Aorta (tissue), 5 donors: ENCODE measurements at places on chromosomes 3 and 15. TPM values are rescaled to one million over a fixed set of nuclear protein-coding genes. Genes with fewer than 3 reads are reported as not detected.

DNA sequence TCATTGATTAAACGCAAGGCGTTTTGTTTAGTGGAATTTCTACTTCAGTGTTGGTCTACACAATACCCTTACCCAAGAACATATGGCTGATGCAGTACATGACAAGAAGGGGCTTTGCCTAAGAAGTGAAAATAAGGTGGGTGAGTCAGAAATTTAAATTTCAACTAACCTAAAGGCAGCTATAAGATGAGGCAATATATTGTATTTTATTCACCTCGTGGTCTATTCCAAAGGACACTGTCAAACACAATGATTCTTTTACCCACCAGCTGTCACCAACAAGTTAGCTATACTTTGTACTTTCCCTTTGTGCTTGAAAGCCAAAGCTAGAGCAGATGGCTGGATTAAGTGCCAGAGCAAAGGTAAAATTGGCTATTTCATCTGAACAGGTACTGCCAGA is 10.9 kb upstream of the SETMAR start:
- H3K4me3 ChIP-seq, result no peak overlapping the region
- H3K4me1 ChIP-seq, result no peaks in the 10 kb centered on the region
- no peak for DNase-seq
- no peaks in the 10 kb centered on the region for H3K27me3 ChIP-seq
- no peak overlapping the region for H3K27ac ChIP-seq

- H3K4me1 ChIP-seq, result peaks cover 3% of the 10 kb centered on the region
- peak within 1 kb of the TSS; percentile 50 for H3K4me3 ChIP-seq
- H3K36me3 ChIP-seq, result no peaks in the 10 kb centered on the region
These were observed at the start of gene PLSCR2 for GRCh38 chr3:146469150-146470017. TSS of gene PLSCR2 (minus strand) at chr3:146469561. CDS start at chr3:146459904, 9,657 bp downstream.

DNA sequence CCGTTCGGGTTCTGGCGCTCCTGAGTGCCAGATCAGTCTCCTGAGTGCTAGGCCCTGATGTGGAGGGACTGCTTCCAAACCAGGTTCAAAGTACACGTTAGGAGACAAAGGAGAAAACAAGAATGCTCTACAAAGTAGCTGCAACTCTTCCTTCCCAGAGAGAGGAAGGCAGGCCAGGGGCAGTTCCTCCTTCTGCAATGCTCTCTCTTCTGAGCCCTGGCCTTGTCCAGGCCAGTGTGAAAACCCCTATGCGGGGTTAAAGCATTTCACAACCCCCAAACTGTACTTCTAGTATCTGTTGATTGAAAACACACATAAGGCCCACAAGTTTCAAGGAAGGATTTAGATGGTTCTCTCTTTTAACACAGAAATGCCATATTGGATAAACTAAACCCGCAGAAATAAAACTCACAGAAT is 9.7 kb upstream of the CALML4 start:
- no peaks in the 10 kb centered on the region for H3K4me1 ChIP-seq
- H3K27me3 ChIP-seq, result no peaks in the 10 kb centered on the region
- H3K36me3 ChIP-seq, result no peaks in the 10 kb centered on the region
- peak; percentile 23 for DNase-seq
- no peak overlapping the region for H3K27ac ChIP-seq

GRCh38 chr3:193971261-193971751 is 164.6 kb upstream of the HES1 start:
- no peaks in the 10 kb centered on the region for H3K36me3 ChIP-seq
- no peak overlapping the region for H3K4me3 ChIP-seq
- DNase-seq, result no peak

- H3K27me3 ChIP-seq, result no peaks in the 10 kb centered on the region
- H3K27ac ChIP-seq, result peak overlapping the region; percentile 96
- peaks cover 1% of the 10 kb centered on the region for H3K4me1 ChIP-seq
These were observed 6.8 kb upstream of the TRIM69 start for GRCh38 chr15:44729408-44730127.

GRCh38 chr15:82625136-82625535 is 22.0 kb downstream of the CPEB1 start:
- no peak overlapping the region for H3K4me3 ChIP-seq
- no peaks in the 10 kb centered on the region for H3K4me1 ChIP-seq
- no peak overlapping the region for H3K27ac ChIP-seq
- no peaks in the 10 kb centered on the region for H3K27me3 ChIP-seq

DNA sequence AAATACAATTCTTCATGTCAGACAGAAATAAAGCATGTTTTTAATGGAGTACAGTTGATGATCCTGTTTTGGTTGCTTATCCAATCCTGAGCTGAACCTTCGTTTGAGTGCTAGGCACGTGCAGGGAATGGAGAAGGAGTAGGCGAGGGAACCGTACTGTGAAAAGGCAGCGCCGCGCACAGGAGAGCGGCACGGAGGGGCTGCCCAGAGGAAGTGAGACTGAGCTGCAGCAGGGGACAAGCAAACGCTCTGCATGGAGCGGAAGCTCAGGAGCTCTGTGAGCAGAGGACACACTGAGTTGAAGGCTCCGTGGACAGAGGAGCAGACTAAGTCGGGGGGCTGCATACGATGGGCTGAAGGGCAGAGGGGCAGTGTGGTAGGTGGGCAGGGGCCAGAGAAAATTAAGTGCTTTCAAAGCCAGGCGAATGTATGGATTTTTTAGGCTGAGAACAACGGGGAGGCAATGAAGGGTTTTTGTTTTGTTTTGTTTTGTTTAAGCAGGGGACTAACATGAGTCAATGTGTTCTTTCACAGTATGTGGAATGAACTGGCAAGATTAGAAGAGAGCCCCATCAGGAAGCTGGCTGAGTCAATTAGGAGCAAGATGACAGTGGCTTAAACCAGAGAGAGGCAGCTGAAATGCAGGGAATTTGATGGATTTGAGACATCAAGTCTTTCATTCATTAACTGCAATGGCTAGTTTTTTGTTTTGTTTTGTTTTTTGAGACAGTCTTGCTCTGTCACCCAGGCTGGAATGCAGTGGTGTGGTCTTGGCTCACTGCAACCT is 23.8 kb upstream of the TM2D3 start:
- H3K36me3 ChIP-seq, result peaks cover 3% of the 10 kb centered on the region
- H3K4me3 ChIP-seq, result no peak overlapping the region
- H3K27me3 ChIP-seq, result no peaks in the 10 kb centered on the region
- DNase-seq, result no peak

DNA sequence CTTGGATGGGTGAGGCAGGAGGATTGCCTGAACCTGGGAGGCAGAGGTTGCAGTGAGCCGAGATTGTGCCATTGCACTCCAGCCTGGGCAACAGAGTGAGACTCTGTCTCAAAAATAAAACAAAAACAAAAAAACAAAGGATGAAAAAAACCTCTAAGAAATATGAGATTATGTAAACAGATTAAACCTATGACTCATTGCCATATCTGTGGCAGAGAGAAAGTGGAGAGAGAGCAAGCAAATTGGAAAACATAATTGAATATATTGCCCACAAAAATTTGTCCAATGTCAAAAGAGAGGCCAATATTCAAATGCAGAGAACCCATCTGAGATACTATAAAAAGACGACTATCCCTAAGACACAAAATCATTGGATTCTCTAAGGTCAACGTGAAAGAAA is 1106.0 kb downstream of the OTOL1 start:
- H3K4me1 ChIP-seq, result no peaks in the 10 kb centered on the region
- H3K4me3 ChIP-seq, result no peak overlapping the region
- no peaks in the 10 kb centered on the region for H3K36me3 ChIP-seq
- H3K27me3 ChIP-seq, result no peaks in the 10 kb centered on the region
- no peak overlapping the region for H3K27ac ChIP-seq
- DNase-seq, result no peak

GRCh38 chr3:73868688-73869315 is 244.1 kb upstream of the PDZRN3 start:
- no peak overlapping the region for H3K27ac ChIP-seq
- DNase-seq, result no peak
- no peaks in the 10 kb centered on the region for H3K4me1 ChIP-seq
- H3K4me3 ChIP-seq, result no peak overlapping the region

Gene LINGO1
- 2.1 TPM for total RNA-seq

Gene NECTIN3
- 30.1 TPM for total RNA-seq

DNA sequence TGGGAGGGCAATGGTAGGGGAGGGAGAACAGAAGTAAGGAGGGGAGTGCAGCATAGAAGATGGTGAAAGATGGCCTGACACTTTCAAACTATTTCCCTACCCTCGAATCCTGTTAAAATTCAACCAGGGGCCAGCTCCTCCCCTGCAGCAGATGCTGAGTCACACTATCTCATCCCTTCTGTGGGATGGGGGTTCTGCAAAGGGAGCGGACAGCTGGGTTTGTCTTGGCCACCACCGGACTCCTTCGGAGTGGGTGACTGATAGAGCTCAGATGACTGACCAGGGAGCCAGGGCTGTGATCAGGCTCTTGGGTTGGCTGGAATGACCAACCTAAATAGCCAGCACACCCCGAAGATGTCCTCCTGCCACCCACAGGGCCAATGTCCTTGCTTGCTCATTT is 33.6 kb upstream of the TMCC1 start:
- DNase-seq, result no peak
- no peak overlapping the region for H3K4me3 ChIP-seq
- H3K27me3 ChIP-seq, result no peaks in the 10 kb centered on the region
- H3K27ac ChIP-seq, result no peak overlapping the region

Gene GOLGA8R
- 6.4 TPM for total RNA-seq

- H3K27ac ChIP-seq, result no peak overlapping the region
- H3K4me1 ChIP-seq, result no peaks in the 10 kb centered on the region
- no peaks in the 10 kb centered on the region for H3K27me3 ChIP-seq
- H3K4me3 ChIP-seq, result no peak overlapping the region
These were observed 36.3 kb upstream of the HERC1 start for GRCh38 chr15:63870043-63870394.

- H3K4me3 ChIP-seq, result no peak overlapping the region
- no peaks in the 10 kb centered on the region for H3K27me3 ChIP-seq
- H3K27ac ChIP-seq, result no peak overlapping the region
- no peak for DNase-seq
- H3K4me1 ChIP-seq, result peaks cover 3% of the 10 kb centered on the region
These were observed 15.5 kb upstream of the VIPR1 start for GRCh38 chr3:42486814-42487565.

Gene CASR
- not detected for total RNA-seq

- DNase-seq, result no peak
- no peak overlapping the region for H3K27ac ChIP-seq
- H3K4me3 ChIP-seq, result no peak overlapping the region
- no peaks in the 10 kb centered on the region for H3K4me1 ChIP-seq
These were observed 268.7 kb upstream of the ARRDC4 start for GRCh38 chr15:97691799-97692198.

GRCh38 chr3:145698749-145699148 is 462.2 kb downstream of the PLOD2 start:
- H3K4me3 ChIP-seq, result no peak overlapping the region
- no peak for DNase-seq
- no peak overlapping the region for H3K27ac ChIP-seq
- H3K4me1 ChIP-seq, result no peaks in the 10 kb centered on the region

DNA sequence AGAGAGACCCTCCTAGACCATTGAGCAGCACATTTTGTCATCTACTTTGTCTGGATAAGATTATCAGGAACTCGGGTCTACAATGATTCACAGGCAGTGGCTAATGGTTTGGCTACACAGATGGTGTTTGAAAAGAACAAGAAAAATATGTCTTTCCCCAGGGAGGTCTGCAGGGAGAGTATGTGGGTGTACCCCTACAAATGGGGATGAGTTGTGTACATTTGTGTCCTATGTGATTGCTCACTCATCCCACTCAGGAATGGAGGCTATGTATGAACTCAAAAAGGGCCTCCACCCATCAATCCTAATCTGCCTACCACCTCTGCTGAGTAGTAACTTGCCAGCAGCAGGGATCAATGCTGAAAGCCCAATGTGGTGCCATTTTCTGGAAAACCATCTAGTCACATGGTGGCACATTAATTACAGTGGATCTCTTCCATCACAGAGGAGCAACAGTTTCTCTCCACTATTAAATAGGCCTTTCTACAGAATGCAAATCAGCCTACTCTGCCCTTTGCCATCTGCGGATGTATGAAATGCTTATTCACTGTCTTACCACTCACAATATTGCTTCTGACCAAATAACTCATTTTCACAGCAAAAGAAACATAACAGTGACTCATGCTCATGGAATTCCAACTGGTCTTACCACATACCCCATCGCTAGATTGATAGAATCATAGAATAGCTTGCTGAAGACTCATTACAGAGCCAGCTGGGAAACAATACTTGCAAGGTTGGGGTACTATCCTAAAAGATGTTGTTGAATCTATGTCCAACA is 48.3 kb upstream of the TRIM42 start:
- H3K27ac ChIP-seq, result no peak overlapping the region
- H3K4me1 ChIP-seq, result no peaks in the 10 kb centered on the region
- H3K27me3 ChIP-seq, result no peaks in the 10 kb centered on the region
- no peaks in the 10 kb centered on the region for H3K36me3 ChIP-seq
- no peak for DNase-seq
- H3K4me3 ChIP-seq, result no peak overlapping the region

Gene IGSF10
- total RNA-seq, result 7.7 TPM

DNA sequence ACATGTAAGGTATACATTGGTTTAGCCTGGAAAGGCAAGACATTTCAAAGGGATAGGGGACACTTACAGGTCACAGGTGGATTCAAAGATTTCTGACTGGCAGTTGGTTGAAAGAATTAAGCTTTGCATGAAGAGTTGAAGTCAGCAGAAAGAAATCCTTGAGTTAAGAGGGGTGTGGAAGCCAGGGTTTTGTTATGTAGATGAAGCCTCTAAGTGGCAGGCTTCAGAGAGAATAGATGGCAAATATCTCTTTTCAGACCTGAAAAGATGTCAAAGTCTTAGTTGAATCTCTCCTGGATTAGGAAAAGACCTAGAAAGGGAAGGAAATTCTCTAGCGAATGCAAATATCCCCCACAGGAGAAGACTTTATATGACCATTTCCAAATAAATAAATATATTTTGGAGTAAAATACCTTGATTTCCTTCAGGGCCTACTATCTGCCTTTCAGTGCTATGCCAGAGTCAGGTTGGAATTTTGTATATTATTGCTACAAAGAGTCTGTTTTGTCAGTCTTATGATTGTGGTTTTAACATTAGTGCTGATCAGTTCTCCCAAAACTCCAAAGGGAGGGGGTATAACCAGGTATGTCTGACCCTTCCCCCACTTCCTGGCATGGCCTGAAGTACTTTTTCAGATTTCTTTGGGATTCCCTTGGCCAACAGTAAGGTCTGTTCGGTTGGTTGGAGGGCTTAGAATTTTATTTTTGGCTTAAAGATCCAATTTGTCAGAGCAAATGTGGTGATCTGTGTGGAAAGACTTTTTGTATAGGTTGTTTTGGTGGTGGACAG is 286.4 kb downstream of the LRTM1 start:
- H3K27ac ChIP-seq, result no peak overlapping the region
- H3K27me3 ChIP-seq, result no peaks in the 10 kb centered on the region
- DNase-seq, result no peak
- H3K4me3 ChIP-seq, result no peak overlapping the region
